ENCODE measurements at places on chromosomes 1 and 21. TPM values are rescaled to one million over a fixed set of nuclear protein-coding genes. Genes with fewer than 3 reads are reported as not detected.
A peak's percentile ranks its signal among the peaks of the same experiment; 100 is the strongest.

- DNase-seq: no peak
These were observed 8.1 kb downstream of the POLR3GL start for GRCh38 chr1:145972580-145972979.

DNA sequence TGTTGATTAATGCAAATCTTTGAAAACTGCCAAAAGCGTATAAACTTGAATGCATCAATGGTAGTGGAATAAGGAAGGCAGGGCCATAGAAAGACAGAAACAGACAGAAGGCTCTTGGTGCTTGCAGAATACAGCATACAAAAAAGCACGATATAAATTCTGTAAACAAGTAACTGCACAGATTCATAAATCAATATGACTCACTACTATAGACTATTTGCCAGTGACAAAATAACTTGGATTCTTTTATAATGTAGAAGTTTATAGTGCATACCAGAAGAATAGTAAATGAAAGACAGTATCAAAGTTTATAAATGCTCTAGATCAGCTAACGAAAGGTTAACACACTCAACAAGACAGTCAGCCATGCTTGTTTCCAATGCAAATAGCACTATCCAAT, 349.6 kb downstream of the PTBP2 start:
- no peak for DNase-seq

DNA sequence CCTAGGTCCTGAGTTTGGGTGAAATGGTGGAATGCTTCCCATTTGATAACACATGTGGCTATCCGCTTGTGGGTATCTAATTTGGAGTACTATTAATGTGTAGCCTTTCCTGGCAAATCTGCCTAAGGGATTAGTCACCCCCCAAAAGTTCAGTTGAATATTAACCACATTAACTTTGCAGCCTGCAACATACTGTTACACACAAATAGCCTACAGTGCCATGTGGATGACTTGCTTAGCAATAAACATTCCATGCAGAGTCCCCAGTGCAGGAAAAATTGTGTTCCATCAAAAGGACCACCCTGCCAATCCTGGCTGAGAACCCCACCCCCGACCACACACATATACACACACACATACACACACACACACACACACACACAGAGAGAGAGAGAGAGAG, 303.3 kb upstream of the ESRRG start:
- DNase-seq: no peak

DNA sequence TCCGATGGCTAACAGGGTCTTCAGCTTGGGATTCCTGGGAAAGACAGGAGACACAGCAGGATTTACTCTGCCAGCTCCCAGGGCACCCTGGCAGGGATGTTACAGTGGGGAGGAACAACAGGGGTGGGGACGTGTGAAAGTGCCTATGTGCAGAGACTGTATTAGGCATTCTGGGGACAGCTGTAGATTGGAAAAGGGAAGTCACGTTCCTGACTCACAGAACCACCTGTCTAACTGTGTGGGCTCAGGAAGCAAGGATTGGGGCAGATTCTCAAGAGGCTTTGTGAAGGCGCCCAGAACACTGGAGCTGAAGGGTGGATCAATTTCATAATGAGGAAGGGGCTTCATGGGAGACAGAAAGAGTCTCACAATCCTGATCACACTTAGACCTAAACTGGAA, 4.4 kb downstream of the CHIT1 start:
- DNase-seq: no peak

The DMBX1 gene
- total RNA-seq: 1.7 TPM

GRCh38 chr21:14306126-14306907, 76.6 kb downstream of the HSPA13 start:
- DNase-seq: no peak

The DRAM2 gene
- total RNA-seq: 34.3 TPM

DNA sequence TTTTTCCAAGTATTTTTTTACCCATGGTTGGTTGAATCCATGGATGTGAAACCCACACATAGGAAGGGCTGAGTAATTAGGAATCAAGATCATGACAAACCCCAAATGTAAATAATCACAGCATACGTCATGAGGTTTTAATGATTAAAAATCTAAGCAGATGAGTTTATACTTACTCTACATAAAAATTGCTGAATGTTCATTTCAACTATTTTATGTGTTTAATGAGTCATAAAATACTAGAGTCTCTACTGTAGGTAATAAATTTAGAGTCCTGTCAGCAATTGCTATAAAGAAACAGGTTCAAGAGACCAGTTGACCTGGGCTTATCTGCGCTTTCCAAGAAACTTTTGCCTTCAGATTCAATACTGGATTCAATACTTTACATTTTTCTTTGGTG, 18.2 kb downstream of the CTH start:
- DNase-seq: no peak

DNA sequence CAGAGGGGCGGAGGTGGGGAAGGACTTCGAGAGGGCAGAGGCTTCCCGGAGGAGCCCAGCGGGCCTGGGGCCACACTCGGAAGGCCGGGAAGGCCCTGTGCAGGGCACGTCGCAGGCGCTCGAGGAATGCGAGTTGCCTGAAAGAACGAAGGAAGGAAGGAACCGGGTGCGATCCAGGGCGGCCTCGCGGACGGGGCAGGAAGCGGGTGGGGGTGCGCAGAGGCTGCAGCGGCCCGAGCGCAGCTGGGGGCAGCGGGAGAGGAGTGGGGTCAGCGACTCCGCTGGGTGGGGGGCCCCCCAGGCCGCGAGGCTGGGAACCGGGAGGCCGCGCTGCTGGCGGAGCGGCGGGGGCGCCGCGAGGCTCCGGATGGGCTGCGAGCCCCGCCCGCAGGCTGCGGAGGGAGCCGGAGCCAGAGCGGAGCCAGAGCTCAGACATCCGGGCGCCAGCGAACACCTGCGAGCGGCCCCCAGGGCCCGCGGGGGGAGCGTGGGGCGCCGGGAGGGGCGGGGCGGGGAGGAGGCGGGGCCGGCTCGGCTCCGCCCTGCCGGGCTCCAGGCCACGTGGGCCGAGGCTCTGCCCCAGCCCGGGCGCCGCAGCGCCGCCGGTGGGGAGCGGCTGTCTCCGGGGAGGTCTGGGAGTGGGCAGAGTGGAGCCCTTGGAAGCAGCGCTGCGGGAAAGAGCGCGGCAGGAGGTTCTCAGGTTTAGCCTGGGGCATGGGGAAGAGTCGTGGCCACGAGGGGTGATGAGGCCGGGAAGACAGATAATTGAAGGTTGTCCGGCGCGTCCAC, 4.6 kb downstream of the ID3 start:
- DNase-seq: peak; percentile 90

- DNase-seq: no peak
These were observed 119.1 kb downstream of the KCNN3 start for GRCh38 chr1:154750681-154751665.

The KPRP gene
- not detected for total RNA-seq

DNA sequence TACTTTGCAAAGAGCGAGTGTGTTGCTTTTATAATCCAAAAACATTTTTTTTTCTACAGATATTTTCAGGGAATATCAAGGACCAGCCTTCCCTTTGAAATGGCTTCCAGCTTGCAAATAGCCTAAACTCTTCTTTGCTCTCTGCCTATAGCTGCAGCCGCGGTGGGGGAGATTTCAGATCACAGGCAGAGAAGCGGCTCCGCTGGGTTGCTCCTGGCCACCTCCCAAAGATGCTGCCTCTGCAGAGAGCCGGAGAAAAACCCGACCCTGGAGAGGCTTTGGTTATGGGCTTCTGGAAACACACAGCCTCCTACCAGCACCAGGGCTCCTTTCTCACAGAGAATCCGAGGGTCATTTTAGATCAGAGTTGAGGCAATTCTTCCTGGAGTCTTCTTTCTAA, 18.6 kb upstream of the PAX7 start:
- DNase-seq: no peak

- DNase-seq: no peak
These were observed 161.2 kb downstream of the HMCN1 start for GRCh38 chr1:185895208-185895900.

GRCh38 chr1:160907976-160908375, 23.0 kb upstream of the ITLN1 start:
- DNase-seq: no peak

The CD244 gene
- not detected for total RNA-seq

DNA sequence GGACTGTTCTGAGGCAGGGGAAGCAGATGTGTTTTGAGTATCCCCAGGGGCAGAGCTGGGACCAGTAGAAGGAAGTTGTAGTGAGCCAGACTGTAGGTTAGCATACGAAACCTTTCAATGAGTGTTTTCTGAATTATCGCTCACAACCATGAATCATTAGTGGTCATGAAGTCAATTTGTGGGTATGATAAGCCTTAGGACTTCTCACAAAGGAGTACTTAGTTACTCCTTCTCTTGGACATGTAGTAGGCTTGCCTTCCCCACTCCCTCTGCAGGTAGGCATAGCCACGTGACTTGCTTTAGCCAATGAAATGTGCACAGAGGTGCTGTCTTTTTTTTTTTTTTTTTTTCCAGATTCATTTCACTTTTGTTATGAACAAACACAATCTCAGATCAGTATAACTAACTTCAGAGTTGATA, 23.9 kb upstream of the FAAH start:
- DNase-seq: no peak

- DNase-seq: no peak
These were observed 74.4 kb downstream of the CLCA4 start for GRCh38 chr1:86621286-86621685.

- no peak for DNase-seq
These were observed 4.0 kb downstream of the MX1 start for GRCh38 chr21:41429925-41430491.

The HTR6 gene
- total RNA-seq: 1.2 TPM

The FGR gene
- total RNA-seq: 0.46 TPM

- no peak for DNase-seq
These were observed 339.4 kb downstream of the BRINP3 start for GRCh38 chr1:190138266-190138665.

GRCh38 chr1:164165466-164165865, 393.5 kb upstream of the PBX1 start:
- DNase-seq: no peak

GRCh38 chr1:99119188-99119587, 114.5 kb upstream of the PLPPR5 start:
- DNase-seq: no peak

- no peak for DNase-seq
These were observed 9.2 kb downstream of the LBR start for GRCh38 chr1:225418598-225418997.

DNA sequence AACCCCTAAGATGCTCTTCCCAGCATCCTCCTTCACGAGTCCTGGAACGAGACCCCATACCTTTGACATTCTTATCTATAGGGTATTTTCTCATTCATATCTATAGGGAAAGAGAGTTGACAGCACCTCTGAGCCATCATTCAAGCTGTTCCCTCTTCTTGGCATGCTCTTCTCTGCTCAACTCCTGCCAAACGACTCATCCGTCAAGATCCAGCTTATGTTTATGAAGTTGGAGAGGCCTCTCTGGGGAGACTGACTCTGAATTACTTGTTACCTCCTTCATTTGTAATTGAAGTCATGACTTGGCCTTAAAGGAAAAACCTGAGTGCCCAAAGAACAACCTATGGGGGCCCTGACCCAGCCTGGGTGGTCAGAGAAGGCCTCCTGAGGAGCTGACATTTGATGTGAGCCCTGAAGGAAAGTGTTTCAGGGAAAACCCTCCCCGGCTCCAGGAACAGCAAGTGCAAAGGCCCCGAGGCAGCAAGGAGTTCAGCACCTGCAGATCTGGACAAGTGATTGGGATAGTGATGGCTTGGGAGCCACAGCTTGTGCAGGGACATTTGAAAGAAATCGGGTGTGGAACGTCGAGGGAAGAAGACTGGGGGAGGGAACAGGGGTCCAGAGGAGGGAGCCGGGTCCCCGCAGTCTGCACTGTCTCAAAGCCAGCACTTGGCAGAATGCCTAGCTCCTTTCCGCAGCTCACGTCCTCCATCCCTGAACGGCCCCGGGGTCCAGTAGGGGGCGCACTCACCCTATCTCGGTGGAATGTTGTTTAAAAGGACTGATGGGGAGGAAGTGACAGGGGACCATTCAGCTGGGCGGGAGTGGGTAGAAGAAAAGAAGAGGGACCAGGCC, 14.0 kb upstream of the CDA start:
- DNase-seq: peak; percentile 90

DNA sequence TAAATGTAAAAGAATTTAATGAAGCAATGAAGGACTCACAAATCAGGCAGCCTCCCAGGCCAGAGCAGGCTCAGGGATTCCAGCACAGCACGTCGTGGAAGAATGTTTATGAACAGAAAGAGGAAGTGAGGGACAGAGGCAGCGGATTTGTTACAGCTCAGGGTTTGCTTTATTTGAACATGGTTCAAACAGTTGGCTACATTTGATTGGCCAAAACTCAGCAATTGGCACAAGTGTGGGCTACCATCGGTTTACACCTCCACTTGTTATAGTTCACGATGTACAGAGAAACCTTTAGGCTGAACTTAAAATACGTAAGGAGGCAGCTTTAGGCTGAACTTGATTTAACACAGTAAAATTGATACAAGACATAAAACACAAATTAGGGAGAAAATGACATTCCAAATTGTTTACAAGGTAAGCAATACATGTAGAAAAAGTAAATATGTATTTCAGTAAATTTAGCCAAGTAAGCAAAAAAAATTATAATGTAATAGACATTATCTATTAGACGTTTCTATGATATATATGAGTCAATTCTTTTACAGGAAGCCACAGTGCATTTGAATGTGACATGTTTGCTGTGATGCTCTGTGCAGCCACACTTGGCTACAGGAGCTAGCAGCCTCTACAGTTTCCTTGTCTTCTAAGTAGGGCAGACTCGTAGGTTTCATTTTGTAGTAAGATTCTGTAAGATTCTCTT, 126.5 kb downstream of the ADSS2 start:
- no peak for DNase-seq

- no peak for DNase-seq
These were observed 274.3 kb downstream of the KAZN start for GRCh38 chr1:14872762-14873161.

GRCh38 chr1:151720974-151721787, at the start of gene RIIAD1:
RIIAD1 (plus strand) TSS chr1:151721522; CDS start chr1:151721537, 15 bp downstream.
- DNase-seq: peak; percentile 61

GRCh38 chr1:21294266-21294989, 4.2 kb upstream of the ECE1 start:
- DNase-seq: no peak

DNA sequence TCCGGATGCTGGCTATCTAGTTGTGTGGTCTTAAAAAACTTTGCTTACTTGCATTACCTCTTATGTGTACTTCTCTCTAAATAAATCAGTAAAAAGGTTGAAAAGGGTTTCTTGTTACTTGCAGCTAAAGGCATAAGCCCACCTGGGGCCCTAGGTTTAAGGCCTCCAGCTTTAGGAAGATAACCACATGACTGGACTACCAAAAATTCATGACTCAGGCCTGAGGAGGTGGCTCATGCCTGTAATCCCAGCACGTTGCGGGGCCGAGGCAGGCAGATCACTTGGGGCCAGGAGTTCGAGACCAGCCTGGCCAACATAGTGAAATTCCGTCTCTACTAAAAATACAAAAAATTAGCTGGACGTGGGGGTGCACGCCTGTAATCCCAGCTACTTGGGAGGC, 142.9 kb downstream of the APP start:
- DNase-seq: no peak

Measured in WTC11 (cell line).